Muscle of arm (tissue), 14 donors: ENCODE measurements at places on chromosomes 6 and 20. TPM values are rescaled to one million over a fixed set of nuclear protein-coding genes. Genes with fewer than 3 reads are reported as not detected.
A peak's percentile ranks its signal among the peaks of the same experiment; 100 is the strongest.

- no peak for DNase-seq
Measured at GRCh38 chr20:63821811-63822210, 9.3 kb downstream of the ZBTB46 start.

GRCh38 chr6:8462169-8462568 is 26.8 kb upstream of the SLC35B3 start:
- no peak for DNase-seq

DNA sequence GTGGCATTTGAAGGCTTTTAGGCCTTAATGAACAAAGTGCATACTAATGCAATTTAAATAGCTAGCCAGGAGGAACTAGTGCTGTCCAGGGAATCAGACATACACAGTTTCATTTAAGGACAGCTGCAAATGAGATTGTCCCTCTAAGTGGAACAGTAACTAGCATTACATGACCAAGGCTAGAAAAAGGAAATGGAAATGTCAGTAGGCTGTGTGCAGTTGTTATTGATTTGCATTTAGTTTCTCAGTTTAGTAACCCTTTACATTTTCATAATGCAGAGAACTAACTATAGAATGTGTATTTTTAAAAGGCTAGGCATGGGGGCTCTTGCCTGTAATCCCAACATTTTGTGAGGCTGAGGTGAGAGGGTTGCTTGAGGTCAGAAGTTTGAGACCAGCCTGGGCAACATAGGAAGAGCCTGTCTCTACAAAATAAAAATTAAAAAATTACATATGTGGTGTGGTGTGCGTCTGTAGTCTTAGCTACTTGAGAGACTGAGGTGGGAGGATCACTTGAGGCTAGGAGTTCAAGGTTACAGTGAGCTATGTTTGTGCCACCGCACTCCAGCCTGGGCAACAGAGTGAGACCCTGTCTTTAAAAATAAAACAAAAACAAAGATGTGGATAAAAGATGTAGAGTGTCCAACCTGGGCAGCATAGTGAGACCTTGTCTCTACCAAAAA is 468.0 kb downstream of the UTRN start:
- no peak for DNase-seq

DNA sequence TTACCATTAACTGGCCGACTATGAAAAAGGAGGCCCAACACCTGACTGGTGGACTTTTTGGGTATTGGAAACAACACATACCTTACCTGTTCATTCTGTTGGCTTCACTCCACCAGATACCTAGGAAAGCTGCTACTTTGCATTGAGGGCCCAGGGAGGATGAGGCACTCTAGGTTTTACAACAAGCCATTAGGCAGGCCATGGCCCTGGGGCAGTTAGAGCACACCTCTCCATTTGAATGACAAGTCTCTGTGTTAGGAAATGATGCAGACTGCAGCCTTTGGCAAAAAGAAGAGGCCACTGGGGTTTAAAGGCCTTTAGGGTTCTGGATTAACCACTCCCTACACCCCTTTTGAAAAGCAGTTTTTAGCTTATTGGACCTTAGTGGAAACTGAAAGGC is 144.3 kb downstream of the OR2B2 start:
- no peak for DNase-seq

GRCh38 chr20:47672886-47673670 is 112.2 kb downstream of the SULF2 start:
- DNase-seq, result no peak

DNA sequence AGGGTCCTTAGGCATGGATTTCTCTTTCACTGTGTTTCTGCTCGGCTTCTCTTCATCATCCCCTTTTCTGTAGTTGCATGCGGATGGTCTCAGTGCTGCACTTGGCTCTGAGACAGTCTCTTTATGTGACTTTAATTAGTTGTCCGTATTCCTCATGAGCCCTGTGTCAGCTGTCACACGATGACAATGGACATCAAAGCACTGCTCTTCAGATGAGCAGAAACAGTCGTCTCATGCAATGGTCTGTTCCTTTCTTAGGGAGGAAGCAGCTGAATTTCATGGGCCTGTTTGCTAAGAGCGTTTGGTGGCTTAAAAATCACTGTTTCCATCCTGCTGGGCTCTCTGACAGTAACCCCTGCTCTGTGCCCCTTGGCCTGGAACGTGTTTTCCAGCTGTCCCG is 64.9 kb downstream of the SYTL3 start:
- DNase-seq, result no peak

- no peak for DNase-seq
Measured at GRCh38 chr6:166766769-166767168, 139.7 kb upstream of the RPS6KA2 start.

DNA sequence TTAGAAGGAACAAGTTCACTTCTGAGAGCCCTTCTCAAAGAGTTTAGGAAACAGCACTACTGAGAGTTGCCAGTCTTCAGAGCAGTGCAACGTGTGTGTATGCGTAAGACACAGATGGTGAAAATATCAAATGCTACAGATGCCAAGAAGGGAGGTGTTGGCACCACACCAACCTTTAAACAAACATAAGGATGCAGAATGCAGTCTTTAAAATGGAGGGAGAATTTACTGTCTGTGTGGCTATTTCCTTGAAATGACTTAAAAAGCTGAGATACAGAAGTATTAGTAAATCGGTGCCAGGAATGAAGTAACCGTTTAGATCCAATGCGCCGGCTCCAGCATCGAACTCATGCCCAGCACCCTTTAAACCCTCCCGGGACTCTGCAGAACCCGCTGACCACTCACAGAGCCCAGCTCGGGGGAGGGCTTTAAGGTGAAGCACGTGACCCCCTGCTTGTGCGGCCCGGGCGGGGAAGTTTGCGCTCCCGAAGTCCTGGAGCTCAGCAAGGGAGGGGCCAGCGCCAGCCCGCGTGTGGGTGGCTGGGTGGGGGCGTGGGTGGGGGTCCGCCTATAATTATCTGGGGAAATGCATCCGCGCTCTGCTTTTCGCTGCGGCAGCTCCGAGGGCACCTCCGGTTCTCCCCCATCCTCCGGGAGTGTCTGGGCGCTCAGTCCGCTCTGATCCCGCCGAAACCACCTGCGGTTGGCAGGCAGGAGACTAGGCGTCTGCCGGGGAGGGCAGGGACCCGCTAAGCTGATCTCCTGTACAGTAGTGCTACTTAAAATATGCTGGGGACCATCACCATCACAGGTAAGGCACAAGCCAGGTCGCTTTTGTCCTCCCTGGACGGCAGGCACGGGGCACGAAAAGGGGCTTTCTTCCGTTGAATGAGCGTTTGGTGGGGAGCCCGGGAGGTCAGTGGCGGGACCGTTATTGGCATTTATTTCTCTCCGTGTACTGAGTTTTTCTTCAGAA is 66.0 kb downstream of the ZBTB2 start:
- DNase-seq, result peak; percentile 77

GRCh38 chr20:33130568-33131061 is 37.3 kb upstream of the BPIFA2 start:
- no peak for DNase-seq

DNA sequence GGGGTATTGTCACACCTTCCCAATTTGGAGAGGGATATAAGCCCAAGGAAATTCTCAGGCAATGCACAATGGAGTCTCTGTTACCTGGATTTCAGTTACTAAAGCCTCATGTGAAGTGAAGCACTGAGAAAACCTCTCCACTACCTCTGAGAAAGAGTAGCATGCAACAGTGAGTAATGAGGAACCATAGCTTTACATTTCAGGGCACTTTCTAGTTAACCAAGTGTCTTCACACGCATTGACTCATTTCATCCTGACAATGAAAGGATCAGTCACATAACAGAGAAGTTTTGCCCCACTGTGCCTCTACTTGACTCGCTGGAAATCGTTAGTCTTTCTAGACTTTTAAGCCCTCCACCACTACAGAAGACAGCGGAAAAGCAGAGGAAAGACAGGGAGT is 86.2 kb upstream of the ARID1B start:
- no peak for DNase-seq

CALHM4 gene
- polyA plus RNA-seq, result not detected
